ENCODE measurements at places on chromosomes 3 and 15.

- DNase-seq = no peak
Measured at GRCh38 chr3:139794469-139795265, 116.9 kb upstream of the NMNAT3 start.

GRCh38 chr15:81106560-81106959 is 27.5 kb upstream of the CFAP161 start:
- no peak for DNase-seq

- no peak for DNase-seq
Measured at GRCh38 chr3:117799387-117799735, 1089.8 kb downstream of the TUSC7 start.

GRCh38 chr15:68411343-68411675 is 20.7 kb downstream of the ITGA11 start:
- DNase-seq = no peak

GRCh38 chr15:51203797-51204196 is 109.1 kb upstream of the TNFAIP8L3 start:
- DNase-seq = no peak

DNA sequence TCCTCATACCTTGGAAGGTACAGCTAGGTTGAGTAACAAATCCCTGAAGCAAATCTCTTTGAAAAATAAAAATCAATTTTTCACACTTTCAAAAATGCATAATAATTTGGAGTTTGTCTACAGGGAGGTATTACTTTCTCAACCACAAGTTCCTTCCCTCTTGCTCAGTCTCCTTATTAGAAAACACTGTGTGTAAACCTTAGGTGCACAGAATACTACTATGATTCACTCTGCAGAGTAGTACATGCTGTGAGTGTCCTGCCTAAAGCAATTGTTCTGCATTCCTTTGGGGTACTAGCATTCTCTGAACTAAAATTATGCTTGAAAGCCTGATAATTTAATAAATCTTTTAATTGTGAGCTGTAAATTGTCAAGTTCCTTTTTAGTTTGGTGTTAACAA is 115.9 kb upstream of the EPHA3 start:
- no peak for DNase-seq

GRCh38 chr3:162171970-162172369 is 675.4 kb downstream of the OTOL1 start:
- DNase-seq = no peak

GRCh38 chr15:100438570-100438969 is 90.2 kb downstream of the CERS3 start:
- DNase-seq = no peak

GRCh38 chr3:52034651-52035050 is 21.7 kb downstream of the DUSP7 start:
- DNase-seq = no peak

DNA sequence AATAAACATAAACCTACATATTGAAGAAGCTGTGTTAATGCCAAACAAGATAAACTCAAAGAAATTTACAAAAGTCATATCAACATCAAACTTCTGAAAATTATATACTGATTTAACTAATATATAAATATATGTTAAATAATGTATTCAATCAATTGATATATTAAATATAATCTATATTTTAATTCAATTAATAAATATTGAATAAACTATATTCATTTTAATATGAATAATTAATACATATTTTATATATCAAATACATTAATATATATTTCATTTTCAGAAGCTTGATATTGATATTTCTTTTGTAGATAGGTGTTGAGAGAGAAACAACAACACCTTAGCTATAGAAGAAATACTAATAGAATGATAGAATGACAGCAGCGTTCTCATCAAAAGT is 768.1 kb downstream of the MECOM start:
- no peak for DNase-seq

DNA sequence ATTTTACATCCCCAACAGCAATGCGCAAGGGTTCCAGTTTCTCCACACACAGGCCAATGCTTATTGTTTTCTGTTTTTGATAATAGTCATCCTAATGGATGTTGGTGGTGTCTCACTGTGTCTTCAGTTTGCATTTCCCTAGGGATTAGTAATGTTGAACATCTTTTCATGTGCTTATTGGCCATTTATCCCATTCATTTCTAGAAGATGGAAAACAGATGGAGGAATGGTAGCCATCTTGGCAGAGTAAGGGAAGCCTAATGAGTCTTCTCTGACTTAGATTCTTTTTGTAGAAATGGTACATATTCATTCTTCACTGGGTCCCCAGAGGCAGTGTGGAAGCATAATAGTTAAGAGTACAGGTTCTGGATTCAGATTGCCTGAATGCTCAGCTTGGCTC is 46.8 kb upstream of the SRGAP3 start:
- DNase-seq = no peak

DNA sequence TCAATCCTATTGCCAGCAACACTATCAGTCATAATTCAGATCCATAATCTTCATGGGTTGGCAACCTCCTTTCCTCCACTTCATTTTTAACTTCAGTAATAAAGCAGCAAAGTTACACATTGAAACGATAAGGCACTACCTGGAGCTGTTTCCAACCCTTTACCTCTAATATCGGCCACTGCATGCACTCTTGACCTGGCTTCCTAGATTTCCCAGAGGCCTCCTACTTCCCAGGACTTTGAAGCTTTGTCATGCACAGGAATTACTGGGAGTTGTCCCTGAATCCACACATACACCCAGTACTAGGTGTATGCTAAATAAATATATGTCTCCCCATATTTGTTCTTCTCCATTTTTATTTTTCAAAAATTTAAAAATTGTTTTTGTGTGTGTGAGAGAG is 126.1 kb downstream of the PLD1 start:
- no peak for DNase-seq
